Tibial nerve (tissue), 4 donors: ENCODE measurements at places on chromosomes 1 and 21. TPM values are rescaled to one million over a fixed set of nuclear protein-coding genes. Genes with fewer than 3 reads are reported as not detected.

GRCh38 chr1:61491497-61491896, 233.4 kb downstream of the TM2D1 start:
- no peaks in the 10 kb centered on the region for H3K36me3 ChIP-seq
- no peak overlapping the region for H3K4me3 ChIP-seq
- no peaks in the 10 kb centered on the region for H3K4me1 ChIP-seq
- H3K27me3 ChIP-seq: no peaks in the 10 kb centered on the region
- H3K27ac ChIP-seq: no peak overlapping the region

DNA sequence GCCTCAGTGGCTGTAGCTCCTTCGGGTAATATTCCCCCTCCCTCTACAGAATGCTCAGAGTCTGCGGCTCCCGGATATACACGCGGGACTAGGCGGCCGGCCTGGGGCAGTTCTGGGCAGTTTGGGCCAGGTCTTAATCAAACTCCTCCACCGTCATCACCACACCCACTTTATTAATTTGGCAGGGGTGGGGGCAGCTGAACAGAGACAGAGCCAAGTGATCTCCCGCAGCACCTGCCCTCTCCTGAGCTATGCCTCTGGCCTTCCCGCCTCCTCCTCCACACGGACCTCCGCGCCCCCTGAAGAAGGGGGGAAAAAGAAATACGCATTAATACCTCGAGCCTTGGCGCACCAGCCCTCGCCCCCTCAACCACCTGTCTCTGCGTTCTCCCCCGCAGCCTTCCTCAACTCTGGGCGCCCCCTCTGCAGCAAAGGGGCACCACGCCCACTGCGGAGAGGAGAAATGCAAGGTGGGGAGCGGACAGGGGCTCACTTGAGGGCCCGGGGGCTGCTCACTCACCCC, 42.6 kb downstream of the CD34 start:
- peak overlapping the region; percentile 71 for H3K4me3 ChIP-seq
- no peaks in the 10 kb centered on the region for H3K27me3 ChIP-seq
- DNase-seq: peak; percentile 68
- no peaks in the 10 kb centered on the region for H3K36me3 ChIP-seq
- H3K27ac ChIP-seq: peak overlapping the region; percentile 97

Gene F5
- 0.42 TPM for total RNA-seq

DNA sequence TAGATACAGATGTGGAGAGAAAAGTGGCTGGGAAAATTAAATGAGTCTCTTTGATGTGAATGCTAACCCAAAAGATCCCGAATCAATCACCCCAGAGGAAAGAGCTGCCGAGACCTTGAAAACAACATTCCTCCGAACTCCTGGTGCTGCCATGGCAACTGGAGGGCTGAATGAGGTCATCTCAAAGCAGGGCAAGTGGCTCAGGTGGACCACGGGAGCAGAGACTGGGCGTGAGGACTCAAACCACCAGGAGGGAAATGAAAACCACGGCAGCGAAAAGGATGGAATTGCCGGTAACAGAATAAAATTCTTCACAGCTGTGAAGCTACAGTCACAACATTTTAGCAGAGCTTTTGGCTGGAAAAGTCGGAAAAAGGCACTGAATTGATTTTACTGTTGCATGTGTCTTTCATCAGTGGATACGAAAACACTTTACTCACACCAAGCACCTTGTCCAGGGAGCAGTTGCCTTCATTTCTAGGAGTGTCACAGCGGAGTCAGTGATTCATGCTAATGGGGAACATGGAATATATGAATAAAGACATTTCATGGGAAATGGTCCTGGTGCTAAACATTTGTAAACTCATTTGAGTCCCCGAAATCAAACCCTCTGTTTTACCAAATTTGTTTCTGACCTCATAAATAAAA, 23.2 kb upstream of the BECN2 start:
- peak; percentile 6 for DNase-seq
- no peak overlapping the region for H3K27ac ChIP-seq
- H3K4me3 ChIP-seq: no peak overlapping the region
- no peaks in the 10 kb centered on the region for H3K27me3 ChIP-seq
- H3K4me1 ChIP-seq: no peaks in the 10 kb centered on the region

DNA sequence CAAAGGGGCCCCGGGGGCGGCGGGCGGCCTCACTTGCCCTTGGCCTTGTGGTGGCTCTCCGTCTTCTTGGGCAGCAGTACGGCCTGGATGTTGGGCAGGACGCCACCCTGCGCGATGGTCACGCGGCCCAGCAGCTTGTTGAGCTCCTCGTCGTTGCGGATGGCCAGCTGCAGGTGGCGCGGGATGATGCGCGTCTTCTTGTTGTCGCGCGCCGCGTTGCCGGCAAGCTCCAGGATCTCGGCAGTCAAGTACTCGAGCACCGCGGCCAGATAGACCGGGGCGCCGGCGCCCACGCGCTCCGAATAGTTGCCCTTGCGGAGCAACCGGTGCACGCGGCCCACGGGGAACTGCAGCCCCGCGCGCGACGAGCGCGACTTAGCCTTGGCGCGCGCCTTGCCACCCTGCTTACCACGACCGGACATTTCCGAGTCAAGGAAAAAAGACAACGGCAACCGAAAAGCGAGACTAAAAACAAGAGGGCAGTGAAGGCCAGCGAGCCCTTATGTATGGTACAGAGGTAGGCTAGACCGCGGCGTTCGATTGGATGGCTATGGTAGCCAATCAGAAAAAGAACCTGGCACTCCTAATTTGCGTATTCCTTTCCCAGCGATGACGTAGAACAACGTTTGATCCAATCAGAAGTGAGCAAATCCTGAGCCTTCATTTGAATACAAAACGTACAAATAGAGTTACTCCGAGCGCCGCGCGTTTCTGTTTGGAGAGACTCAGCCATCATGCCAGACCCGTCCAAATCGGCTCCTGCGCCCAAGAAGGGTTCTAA, 29.6 kb upstream of the RNF187 start:
- H3K4me3 ChIP-seq: peak overlapping the region; percentile 42
- H3K36me3 ChIP-seq: no peaks in the 10 kb centered on the region
- H3K27me3 ChIP-seq: no peaks in the 10 kb centered on the region
- peak overlapping the region; percentile 88 for H3K27ac ChIP-seq

DNA sequence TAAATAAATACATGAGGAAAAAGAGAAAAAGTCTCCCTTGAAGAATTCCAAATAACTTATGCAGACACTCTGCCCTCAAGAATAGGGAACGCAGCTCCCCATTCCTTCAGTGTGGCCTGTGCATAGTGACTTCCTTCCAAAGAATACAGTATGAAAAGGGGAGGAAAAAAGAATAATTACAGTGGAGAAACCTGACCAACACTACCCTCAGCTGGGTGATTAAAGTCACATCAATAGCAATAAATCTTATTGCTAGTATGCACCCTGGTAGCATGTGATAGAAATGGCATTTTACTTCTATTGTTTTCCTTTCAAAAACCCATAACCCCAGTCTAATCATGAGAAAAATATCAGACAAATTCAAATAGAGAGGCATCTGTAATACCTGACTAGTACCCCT, 85.1 kb downstream of the ZZZ3 start:
- H3K4me1 ChIP-seq: no peaks in the 10 kb centered on the region
- H3K4me3 ChIP-seq: no peak overlapping the region
- DNase-seq: no peak

Gene HMGN1
- 58.4 TPM for total RNA-seq

Gene CD1D
- 1.8 TPM for total RNA-seq
